Activated CD4-positive, alpha-beta T cell treated with anti-CD3 and anti-CD28 coated beads, Interleukin-2, amount 50 U/mL, for 16 hours (primary cell): ENCODE measurements at places on chromosomes 4 and X.

- DNase-seq: no peak
Observed at GRCh38 chr4:183255487-183255886, 64.6 kb downstream of the CLDN22 start.

DNA sequence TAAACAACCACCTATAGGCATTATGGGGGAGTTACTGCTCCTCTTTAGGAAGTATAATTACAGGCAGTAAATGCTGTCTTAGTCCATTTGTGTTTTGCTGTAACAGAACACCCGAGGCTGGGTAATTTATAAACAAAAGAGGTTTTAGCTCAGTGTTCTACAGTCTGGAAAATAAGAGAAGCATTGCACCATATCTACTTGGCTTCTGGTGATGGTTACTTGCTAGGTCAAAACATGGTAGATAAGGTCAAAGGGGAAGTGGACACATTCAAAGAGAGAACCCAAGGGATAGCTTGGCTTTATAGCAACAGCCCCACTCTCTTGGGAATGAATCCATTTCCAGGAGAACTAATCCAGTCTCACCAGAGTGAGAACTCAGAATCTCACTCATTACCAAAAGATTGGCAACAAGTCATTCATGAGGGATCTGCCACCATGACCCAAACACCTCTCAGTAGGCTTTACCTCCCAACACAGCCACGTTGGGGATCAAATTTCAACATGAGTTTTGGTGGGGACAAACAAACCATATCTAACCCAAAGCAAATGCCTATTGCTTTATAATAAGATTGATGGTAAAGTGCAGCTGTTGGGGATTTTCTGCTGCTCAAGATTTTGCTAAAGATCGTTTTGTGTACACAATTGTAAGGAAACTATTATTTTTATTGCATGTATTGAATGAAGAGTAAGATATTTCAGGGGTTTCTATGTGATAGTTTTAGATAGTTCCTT lies 32.6 kb downstream of the STAG2 start:
- no peak for DNase-seq

DNA sequence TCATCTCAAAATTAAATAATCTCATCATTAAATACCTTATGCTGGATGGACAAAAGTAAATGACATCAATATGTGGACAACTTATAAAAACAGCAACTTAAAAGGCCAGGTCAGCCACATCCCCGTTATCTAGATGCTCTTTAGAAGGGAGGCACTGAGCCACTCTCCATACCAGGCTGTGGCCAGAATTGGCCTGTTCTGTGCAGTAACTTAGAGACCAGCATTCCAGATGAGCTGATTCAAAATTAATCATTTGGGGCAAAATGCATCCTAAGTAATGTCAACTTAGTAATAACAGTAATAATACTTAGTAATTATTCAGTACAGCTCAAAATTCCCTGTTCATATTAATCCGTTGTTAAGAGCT lies 373.6 kb downstream of the FBXW7 start:
- DNase-seq: no peak

GRCh38 chr4:112386071-112386470 lies 88.9 kb downstream of the ALPK1 start:
- no peak for DNase-seq

DNA sequence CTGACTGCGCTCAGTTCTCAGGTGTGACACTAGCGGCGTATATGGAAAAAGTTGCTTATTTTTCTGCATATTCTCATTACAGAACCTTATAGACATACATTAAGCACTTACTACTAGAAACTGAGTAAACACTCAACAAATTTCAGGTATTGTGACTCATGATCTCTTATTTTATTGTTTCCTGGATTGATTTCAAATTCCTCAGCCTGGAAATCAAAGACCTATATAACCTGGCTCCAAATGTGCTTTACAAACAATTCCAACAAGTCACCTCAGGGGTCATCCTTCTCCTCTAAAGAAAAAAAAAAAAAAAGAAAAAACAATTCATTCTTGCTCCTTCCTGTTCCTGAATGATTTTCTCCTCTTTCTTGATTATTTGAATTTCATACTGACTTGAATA lies 152.3 kb downstream of the ADAM29 start:
- DNase-seq: no peak

GRCh38 chr4:123546573-123547060 lies 150.0 kb downstream of the SPRY1 start:
- DNase-seq: no peak
